Activated CD4-positive, alpha-beta T cell treated with anti-CD3 and anti-CD28 coated beads, Interleukin-2, amount 50 U/mL, for 48 hours (primary cell): ENCODE measurements at places on chromosomes 6 and 20.

- DNase-seq, result no peak
Measured at GRCh38 chr6:149242883-149243282, 74.6 kb upstream of the TAB2 start.

- DNase-seq, result no peak
Measured at GRCh38 chr20:34862724-34863123, 9.9 kb downstream of the GGT7 start.

DNA sequence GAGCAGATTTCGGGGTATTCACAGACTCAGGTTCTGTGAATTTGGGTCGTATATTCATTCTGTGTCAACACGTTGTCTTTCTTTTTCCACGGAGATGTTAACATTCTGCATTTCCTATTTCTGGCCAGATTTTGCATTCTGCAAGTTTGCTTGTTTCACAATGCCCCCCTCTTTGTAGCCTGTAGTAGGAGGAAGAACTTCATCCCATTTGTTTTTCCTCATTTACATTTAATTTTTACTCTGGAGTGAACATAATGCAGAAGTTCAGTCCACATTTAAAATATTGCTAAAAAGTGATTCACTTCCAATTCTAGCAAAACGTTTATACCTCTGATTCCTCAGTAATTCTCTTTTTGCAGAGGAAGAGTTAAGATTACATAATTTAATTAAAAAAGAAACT, 12.9 kb downstream of the TAGAP start:
- no peak for DNase-seq

DNA sequence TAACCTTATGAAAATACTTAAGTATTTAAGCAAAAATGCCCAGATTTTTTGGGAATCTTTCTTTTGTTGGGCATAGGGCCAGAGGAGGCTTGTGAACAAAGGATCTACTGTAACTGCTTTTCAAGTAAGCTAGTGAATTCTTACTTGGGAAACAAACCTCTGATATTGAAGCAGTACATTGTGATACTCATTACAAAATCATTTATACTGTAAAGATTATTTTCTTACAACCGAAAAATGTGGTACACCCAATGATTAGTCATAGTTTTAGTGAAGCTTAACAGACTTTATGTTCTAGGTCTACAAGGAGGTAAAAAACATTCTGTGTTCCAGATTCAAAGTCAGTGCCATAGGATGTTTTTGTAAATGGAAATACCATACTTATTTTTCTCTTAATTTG, 272.9 kb upstream of the KCNQ5 start:
- DNase-seq, result no peak

DNA sequence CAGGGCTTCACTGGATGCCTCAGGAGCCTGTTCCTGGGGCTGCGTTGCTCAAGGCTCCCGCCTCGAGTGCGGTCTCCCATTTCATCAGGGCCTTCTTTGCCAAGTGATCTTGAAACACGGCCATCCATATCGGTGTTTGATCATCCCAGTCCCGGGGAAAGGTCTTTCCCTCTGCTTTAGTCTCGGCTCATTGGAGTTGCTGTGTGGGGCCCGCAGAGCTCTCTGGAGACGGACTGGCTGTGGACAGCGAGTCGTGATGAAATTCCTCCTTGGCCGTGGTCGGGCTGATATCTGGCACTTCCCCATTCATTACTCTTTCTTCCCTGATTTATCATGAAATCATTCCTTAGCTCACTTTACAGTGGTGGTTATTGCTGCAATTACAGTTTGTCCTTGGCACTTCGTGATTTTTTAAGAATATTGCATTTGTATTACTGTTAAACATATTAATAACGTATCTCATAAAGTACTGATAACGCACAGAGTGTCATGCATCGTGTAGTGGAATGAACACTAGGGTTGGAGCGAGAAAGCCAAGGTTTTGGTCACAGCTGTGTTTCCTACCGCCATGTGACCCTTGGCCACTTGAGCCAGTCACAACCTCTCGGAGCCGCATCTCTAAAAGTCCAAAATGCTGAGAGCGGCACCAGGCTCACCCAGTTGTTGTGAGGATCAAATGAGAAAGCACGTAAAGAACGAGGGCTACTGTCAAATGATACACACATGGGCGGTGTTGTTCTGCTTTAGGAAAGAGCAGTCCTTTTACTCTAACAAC, 71.8 kb downstream of the MTHFD1L start:
- no peak for DNase-seq

- no peak for DNase-seq
Measured at GRCh38 chr20:24838546-24839535, 110.2 kb upstream of the CST7 start.

- DNase-seq, result no peak
Measured at GRCh38 chr20:46004187-46004586, 4.5 kb upstream of the MMP9 start.
